Gastrocnemius medialis (tissue), 4 donors: ENCODE measurements at places on chromosomes 2 and 18. TPM values are rescaled to one million over a fixed set of nuclear protein-coding genes. Genes with fewer than 3 reads are reported as not detected.

Gene SULT1C4
- total RNA-seq: 0.61 TPM

Gene GNLY
- 3.6 TPM for total RNA-seq

Gene LTBP1
- total RNA-seq: 11.7 TPM

Gene MAPK4
- total RNA-seq: 1.7 TPM

Gene SLC4A3
- 0.29 TPM for total RNA-seq

Gene CCDC74A
- total RNA-seq: 0.24 TPM

Gene TCF23
- 0.20 TPM for total RNA-seq

Gene SNRPD1
- 16.9 TPM for total RNA-seq

Gene SERPINB4
- total RNA-seq: not detected

Gene DOK1
- total RNA-seq: 3.9 TPM

Gene UNC50
- total RNA-seq: 30.3 TPM

Gene RESP18
- not detected for total RNA-seq

Gene REG1B
- 1.4 TPM for total RNA-seq

Gene ADGRF3
- not detected for total RNA-seq

Gene SYT4
- not detected for total RNA-seq

Gene GCG
- total RNA-seq: not detected

Gene NDC80
- total RNA-seq: 0.27 TPM

Gene M1AP
- total RNA-seq: not detected

Gene IL1RL2
- not detected for total RNA-seq

Gene TMEM150A
- 102 TPM for total RNA-seq

Gene THAP4
- total RNA-seq: 83.3 TPM

Gene KIAA2012
- not detected for total RNA-seq

Gene TMEM214
- 27.9 TPM for total RNA-seq

Gene UGT1A4
- total RNA-seq: not detected

Gene GALR1
- not detected for total RNA-seq

Gene IL36RN
- not detected for total RNA-seq

Gene TSPYL6
- not detected for total RNA-seq

Gene CYS1
- total RNA-seq: 0.10 TPM

Gene SKA1
- not detected for total RNA-seq

Gene DUSP19
- 2.4 TPM for total RNA-seq

Gene REG3G
- total RNA-seq: not detected

Gene GPR45
- total RNA-seq: not detected

Gene SMARCAL1
- total RNA-seq: 7.4 TPM

Gene PXDN
- 7.8 TPM for total RNA-seq

Gene ABCA12
- not detected for total RNA-seq

Gene TRAF3IP1
- 9.8 TPM for total RNA-seq

Gene RBMS1
- 13.3 TPM for total RNA-seq

Gene FER1L5
- total RNA-seq: not detected

Gene KRTCAP3
- total RNA-seq: 2.1 TPM

Gene TAF1B
- 8.2 TPM for total RNA-seq

Gene CCL20
- 0.40 TPM for total RNA-seq
